ENCODE measurements at places on chromosomes 1 and 21. TPM values are rescaled to one million over a fixed set of nuclear protein-coding genes. Genes with fewer than 3 reads are reported as not detected.

DNA sequence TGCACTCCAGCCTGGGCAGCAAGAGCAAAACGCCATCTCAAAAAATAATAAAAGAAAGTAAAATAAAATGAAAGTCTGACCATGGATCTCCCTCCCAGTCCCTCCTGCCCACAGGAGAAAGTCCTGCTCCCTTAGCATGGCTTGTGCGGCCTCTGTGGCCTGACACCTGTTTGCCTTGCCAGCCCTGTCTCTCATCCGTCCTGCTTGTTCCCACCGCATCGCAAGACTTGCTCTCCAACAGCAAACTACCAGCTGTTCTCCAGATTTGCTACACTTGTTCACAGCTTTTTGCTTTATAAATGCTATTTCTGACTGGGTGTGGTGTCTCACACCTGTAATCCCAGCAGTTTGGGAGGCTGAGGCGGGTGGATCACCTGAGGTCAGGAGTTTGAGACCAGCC, 2.7 kb downstream of the ETV3L start:
- ATAC-seq, result no peak
- no peak overlapping the region for H3K4me3 ChIP-seq
- H3K27ac ChIP-seq, result no peak overlapping the region
- H3K4me1 ChIP-seq, result peaks cover 7% of the 10 kb centered on the region

GRCh38 chr1:46755121-46755520, 36.2 kb upstream of the EFCAB14 start:
- H3K36me3 ChIP-seq, result no peaks in the 10 kb centered on the region
- H3K4me1 ChIP-seq, result no peaks in the 10 kb centered on the region
- peaks cover 29% of the 10 kb centered on the region for H3K27me3 ChIP-seq
- no peak overlapping the region for H3K27ac ChIP-seq
- no peak overlapping the region for H3K4me3 ChIP-seq

- no peak overlapping the region for H3K4me3 ChIP-seq
- ATAC-seq, result no peak
- H3K4me1 ChIP-seq, result peaks cover 9% of the 10 kb centered on the region
- no peaks in the 10 kb centered on the region for H3K27me3 ChIP-seq
Measured at GRCh38 chr1:33763406-33763805, 100.5 kb upstream of the HMGB4 start.

- H3K4me1 ChIP-seq, result peaks cover 19% of the 10 kb centered on the region
- no peaks in the 10 kb centered on the region for H3K27me3 ChIP-seq
- no peak for ATAC-seq
- H3K4me3 ChIP-seq, result no peak overlapping the region
- H3K36me3 ChIP-seq, result peaks cover 88% of the 10 kb centered on the region
- no peak overlapping the region for H3K27ac ChIP-seq
Measured at GRCh38 chr1:205797168-205797567, 15.8 kb downstream of the SLC41A1 start.

- no peaks in the 10 kb centered on the region for H3K27me3 ChIP-seq
- H3K4me3 ChIP-seq, result no peak overlapping the region
- no peaks in the 10 kb centered on the region for H3K36me3 ChIP-seq
- no peak for ATAC-seq
Measured at GRCh38 chr21:36175771-36176565, 19.3 kb downstream of the DOP1B start.

AGO4 gene
- total RNA-seq, result 45.5 TPM

DNA sequence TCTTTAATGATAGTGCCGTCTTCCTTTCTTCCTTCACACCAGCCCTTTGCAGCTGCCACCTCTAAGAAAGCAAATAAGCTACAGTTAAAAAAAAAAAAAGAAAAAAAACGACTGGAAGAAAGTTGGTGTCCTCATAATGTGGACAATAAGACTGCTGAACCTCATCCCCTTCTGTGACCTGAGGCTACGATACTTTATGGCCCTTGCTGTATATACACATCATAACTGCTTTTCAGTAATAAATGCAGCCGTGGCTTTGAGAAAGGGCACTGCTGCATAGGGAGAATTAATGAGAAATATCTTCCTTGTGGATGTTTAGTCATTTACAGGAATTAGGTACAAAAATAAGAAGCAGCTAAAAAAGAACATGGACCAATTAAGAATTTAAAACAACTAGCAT, 333.8 kb upstream of the ADGRL2 start:
- ATAC-seq, result no peak
- H3K4me1 ChIP-seq, result no peaks in the 10 kb centered on the region
- no peak overlapping the region for H3K27ac ChIP-seq
- no peaks in the 10 kb centered on the region for H3K36me3 ChIP-seq
- no peak overlapping the region for H3K4me3 ChIP-seq
- no peaks in the 10 kb centered on the region for H3K27me3 ChIP-seq

DNA sequence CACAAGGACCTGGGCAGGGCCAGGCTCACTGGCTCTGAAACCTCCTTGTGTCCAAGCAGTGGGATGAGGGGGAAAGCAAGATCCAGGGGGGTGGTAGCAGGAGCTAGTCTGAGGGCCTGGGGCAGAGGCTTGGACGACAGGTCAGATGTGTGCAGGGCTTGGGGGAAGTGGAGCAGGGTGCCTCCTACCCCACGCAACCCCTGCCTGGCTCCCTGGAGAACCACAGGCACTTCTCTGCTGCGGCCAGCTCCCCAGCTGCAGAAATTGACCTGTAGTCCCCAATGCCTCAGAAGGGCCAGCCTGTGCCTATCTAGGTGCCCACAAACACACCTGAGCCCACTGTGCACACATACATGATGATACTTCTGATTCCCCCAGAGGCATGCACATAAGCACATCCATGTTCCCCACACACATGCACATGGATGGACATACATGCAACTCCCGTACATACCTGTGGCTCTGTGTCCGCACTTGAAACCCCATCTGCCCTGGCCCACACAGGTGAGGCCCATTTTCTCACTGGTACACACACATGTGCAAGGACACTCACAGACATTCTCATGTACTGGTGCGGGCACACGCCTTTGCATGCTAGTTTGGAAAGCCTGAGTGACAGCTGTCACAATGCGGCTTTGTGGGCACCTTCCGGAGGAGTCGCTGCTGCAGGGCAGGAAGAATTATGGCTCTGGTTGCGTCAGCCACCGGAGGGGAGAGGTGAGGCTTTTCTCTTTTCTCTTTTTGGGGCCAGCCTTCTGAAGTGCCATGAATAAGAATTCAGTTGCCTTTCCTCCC, 247.2 kb upstream of the CSF3R start:
- no peak overlapping the region for H3K27ac ChIP-seq
- ATAC-seq, result no peak
- H3K4me3 ChIP-seq, result no peak overlapping the region
- no peaks in the 10 kb centered on the region for H3K36me3 ChIP-seq
- H3K4me1 ChIP-seq, result no peaks in the 10 kb centered on the region
- peaks cover 64% of the 10 kb centered on the region for H3K27me3 ChIP-seq
